ENCODE measurements at places on chromosomes 12 and 14.

DNA sequence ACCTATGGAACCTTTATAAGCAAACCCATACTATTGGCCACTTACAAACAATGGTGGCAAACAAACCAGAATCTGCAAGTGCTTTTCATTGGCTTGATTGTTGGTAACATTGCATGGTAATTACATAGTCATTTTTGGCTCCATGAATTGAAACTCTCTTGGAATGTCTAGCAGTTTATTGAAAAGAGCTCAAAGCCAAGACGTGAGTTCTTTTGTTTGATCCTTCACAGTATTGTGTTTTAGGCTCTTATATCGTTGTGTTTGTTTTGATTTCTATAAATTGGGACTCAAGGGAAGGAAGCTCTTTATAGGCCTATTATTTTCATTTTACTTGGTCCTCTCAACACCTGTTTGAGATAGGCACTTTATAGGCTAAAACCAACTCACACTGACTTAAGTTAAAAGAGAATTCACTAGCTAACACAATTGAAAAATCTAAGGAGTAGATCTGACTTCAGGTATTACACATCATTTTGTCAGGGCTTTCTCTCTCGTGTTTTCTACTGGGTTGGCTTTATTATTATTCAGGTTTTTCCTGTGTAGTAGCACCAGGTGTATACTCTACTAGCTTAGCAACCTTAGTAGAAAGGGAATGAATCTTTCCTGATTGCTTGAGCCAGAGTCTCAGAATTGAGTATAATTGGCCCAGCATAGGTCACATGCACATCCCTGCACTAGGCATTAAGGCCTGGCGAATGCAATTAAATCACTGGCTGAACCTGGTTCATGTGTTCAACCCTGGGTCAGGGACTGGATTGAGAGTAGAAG is 341.4 kb downstream of the RAD51B start:
- DNase-seq, result no peak

DNA sequence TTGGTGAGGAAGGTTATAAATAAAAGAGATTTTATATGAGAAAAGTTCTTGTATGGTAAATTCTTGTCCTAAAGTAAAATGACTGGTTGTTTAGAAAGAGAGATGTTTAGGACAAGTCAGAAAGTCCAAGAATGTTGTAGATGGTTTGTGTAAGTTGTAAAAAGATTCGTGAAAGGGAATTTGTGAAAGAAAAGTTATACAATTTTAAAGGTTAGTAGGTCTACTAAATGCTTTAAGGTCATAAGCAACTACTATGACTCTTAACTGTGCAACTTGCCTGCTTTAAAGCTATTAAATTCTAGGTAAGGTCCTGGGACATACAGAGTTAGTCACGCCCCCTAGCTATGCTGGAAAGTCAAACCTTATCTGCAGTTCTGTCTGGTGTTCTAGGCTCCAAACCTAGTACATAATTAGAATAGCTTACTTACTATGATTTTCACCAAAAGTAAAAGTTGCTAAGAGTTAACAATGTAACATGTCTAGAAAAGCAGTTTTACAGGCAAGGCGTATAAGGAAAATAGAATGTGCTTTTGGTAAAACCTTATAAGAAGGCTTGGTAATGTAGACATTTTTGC is 11.2 kb upstream of the DHRS2 start:
- no peak for DNase-seq

DNA sequence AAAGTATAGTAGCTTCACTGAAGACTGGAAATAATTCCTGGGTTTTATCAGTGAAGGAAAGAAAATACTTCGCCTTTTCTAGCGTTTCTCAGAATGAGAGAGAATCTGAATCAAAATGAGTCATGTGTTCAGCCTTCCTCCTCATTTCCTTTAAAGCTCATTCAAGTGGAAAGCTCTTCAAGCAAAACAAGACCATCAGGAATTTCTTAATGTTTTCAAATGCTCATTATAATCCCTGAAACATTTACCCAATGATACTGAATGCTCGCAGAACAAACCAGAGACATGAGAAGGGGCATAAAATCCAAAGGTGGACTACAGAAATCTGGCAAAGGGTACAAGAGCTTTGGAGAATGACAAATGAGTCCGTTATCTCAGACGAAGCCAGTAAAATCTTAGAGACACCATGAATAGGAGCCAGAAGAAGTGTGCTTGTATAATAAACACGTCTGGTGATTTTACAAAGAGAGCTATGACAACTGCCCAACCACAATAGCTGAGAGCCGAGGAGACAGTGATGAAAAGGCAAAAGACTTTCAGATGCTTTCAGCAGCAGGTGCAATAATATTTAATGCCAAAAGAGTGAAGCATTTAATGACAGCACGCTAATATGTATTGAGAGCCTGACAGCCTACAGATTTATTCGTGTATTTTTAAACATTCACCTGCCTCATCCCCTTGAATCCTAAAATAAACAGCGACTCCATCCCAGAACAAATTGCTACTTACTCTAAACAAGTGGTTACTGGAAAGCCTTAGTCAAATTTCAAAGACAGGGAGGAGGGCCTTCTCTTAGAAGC is 19.0 kb downstream of the SPRING1 start:
- no peak for DNase-seq

DNA sequence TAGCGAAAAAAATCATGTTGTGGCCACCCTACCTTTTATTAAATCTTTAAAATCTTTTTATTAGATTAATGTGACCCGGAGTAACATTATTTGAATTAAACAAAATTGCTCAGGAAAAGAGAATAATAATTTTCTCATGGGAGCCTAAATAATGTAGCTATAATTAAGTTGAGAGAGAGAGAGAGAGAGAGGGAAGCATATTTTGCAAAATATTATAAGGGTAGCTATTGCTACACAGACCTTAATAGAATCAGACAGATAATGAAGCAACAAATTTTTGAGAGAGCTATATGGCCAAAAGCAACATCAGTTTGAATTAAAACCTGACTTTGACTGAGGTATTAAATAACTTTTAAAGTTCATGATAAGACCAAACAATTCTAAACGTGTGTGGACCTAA is 703.5 kb downstream of the TMTC2 start:
- no peak for DNase-seq

GRCh38 chr12:122004633-122005071 is 17.0 kb upstream of the BCL7A start:
- no peak for DNase-seq

- DNase-seq, result no peak
These were observed 459.0 kb upstream of the ATP2B1 start for GRCh38 chr12:90167518-90168208.
